Bronchial smooth muscle cell (primary cell): ENCODE measurements at places on chromosomes 6 and 20. TPM values are rescaled to one million over a fixed set of nuclear protein-coding genes. Genes with fewer than 3 reads are reported as not detected.

The RRAGD gene
- 0.09 and 0.32 TPM in 2 replicates for total RNA-seq

The RAE1 gene
- total RNA-seq: 23.5 and 40.1 TPM in 2 replicates

The NKX2-2 gene
- total RNA-seq: under 0.01 TPM in 1 of 2 replicates, not detected in the other

The DPPA5 gene
- total RNA-seq: not detected in 2 replicates

The OTOR gene
- total RNA-seq: not detected in 2 replicates

The CNR1 gene
- under 0.01 TPM in 1 of 2 replicates, not detected in the other for total RNA-seq

The PBOV1 gene
- total RNA-seq: not detected in 2 replicates

The CPNE1 gene
- total RNA-seq: 169 and 177 TPM in 2 replicates

The UBE2C gene
- 1.9 and 3.9 TPM in 2 replicates for total RNA-seq

The SOBP gene
- total RNA-seq: 3.9 and 6.3 TPM in 2 replicates

The GSTA5 gene
- not detected in 2 replicates for total RNA-seq

The C2 gene
- 0.86 and 2.0 TPM in 2 replicates for total RNA-seq

The GLP1R gene
- not detected in 2 replicates for total RNA-seq

The BMP6 gene
- total RNA-seq: 0.77 and 3.6 TPM in 2 replicates

The PDE7B gene
- 43.3 and 65.6 TPM in 2 replicates for total RNA-seq

The SCAND1 gene
- 24.7 and 50.9 TPM in 2 replicates for total RNA-seq

The TOP1 gene
- total RNA-seq: 9.3 and 16.7 TPM in 2 replicates

The CNBD2 gene
- total RNA-seq: 0.77 and 1.7 TPM in 2 replicates

The NKAPL gene
- total RNA-seq: 0.26 and 2.0 TPM in 2 replicates

The RNF5 gene
- 14.4 and 15.6 TPM in 2 replicates for total RNA-seq

The ZNF165 gene
- total RNA-seq: 0.47 and 0.52 TPM in 2 replicates
